ENCODE measurements at places on chromosomes 4 and X.

GRCh38 chr4:38568768-38569167, 95.2 kb upstream of the KLF3 start:
- no peak for DNase-seq

DNA sequence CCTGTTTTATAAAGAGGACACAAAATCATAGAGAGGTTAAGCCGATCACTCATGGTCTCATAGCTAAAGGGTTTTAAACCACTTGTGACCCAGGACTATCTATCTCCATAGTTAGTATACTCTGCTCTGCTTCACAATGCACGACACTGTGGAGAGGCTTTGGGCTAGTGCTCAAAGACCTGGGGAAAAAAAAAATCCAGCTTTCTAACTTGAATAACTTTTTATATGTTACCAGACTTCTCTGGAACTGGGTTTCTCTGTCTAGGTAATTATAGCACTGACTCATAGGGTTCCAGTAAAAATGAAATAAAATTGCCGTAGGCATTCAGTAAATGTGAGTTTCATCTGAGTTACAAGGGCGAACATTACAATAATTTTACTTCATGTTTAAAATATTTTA, 273.7 kb upstream of the TECRL start:
- DNase-seq, result no peak

- no peak for DNase-seq
Measured at GRCh38 chr4:144787365-144788258, 141.7 kb downstream of the HHIP start.

GRCh38 chr4:24262616-24263015, 321.7 kb downstream of the DHX15 start:
- no peak for DNase-seq

GRCh38 chrX:24259544-24260240, 54.2 kb downstream of the SUPT20HL2 start:
- no peak for DNase-seq

- no peak for DNase-seq
Measured at GRCh38 chr4:176726803-176727202, 65.9 kb downstream of the VEGFC start.

DNA sequence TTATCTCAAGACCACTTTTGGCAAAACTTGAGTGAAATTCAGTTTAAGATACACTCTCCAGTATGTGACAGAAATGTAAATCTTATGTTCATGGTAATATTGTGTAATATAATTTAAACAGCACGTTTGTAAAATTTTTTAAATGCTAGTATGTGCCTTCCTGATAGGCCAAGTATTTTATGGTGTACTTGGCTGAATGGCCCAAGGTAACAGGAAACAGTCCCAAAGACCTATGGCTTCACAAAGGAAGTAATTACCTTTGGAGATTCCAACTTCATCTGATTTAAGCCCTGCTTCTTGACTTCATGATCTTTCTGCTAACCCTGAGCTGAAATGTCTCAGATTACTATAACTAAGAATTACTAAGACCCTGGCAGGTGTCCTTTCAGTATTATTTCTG, 20.3 kb downstream of the TEC start:
- DNase-seq, result no peak

GRCh38 chr4:184784628-184785257, 41.0 kb downstream of the ACSL1 start:
- DNase-seq, result no peak

DNA sequence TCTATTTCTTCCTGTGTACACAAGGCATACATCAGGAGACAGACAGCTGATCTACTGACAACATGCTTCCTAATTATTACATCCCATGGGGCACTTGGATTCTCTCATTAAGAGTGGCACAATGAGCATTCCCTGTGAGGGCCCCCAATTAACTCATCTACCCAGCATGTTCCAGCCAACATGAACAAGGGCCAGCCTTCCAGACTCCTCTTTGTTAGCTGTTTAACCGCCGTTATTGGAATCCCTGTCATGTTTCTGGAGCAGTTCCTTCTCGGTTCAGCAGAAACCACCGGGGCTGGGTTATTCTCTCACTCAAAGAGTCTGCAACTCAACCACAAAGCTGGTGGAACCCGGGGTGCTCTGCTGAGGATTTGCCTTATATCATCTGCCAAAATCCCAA, 9.9 kb upstream of the GPM6B start:
- no peak for DNase-seq

DNA sequence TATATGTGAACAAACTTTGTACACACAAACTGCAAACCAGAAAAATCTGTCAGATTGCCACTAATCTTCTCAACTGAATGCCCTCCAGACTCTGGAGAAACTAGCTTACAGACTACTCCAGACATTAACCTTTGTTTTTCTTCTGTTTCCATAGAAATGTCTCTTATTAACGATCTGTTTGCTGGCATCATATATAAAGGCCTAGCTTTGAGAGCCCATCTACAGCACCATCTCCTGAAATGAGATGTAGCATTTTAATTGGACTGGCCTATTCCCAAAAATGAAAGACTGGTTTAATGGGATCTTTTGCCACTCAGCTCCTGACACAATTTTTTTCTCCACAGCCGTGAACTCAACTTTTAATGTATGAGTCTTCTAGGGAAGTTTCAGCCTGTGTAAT, 266.0 kb upstream of the IL1RAPL1 start:
- DNase-seq, result no peak

DNA sequence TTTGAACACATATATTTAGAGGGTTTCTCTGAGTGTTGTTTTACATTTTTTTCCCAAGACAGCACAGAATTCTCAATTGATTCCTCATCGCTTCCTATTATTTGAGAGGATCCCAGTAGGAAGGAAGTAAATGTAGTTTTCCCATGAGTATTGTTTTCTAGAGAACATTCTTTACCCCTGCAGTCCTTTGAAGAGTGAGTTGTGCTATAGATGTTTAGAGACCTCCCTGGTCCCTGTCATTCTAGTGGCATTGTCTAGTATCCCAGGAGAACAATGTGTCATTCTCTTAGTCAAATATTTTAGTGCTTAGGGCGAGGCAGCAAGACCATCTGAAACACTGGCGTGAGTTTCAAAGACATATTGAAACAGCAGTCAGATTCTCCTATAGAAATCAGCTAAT, 32.5 kb downstream of the SORBS2 start:
- no peak for DNase-seq

DNA sequence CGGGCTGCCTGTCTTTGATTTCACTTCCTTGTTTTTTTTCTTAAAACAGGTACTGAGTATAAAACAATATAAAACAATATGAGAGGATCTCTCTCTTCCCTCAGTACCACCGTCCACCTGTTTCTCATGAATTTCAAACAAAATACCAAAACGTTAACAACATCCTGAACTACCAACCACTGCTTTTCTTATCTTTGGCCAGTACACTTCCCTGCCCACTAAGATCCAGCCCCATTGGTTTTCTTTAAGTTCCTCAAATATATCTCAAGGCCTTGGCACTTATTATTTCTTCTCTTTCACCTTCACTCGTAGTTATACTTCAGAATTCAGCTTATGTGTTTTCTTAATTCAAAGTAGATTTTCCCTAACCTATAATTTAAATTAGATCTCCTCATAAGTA, 370.2 kb upstream of the GRIA3 start:
- no peak for DNase-seq

GRCh38 chr4:154626793-154627484, 14.5 kb upstream of the FGG start:
- DNase-seq, result peak; percentile 2

GRCh38 chr4:110484029-110484428, 8.1 kb downstream of the ENPEP start:
- no peak for DNase-seq

GRCh38 chrX:97844943-97845342, 961.2 kb downstream of the RPA4 start:
- DNase-seq, result no peak

- DNase-seq, result no peak
Measured at GRCh38 chrX:16511796-16512776, 137.9 kb upstream of the S100G start.

DNA sequence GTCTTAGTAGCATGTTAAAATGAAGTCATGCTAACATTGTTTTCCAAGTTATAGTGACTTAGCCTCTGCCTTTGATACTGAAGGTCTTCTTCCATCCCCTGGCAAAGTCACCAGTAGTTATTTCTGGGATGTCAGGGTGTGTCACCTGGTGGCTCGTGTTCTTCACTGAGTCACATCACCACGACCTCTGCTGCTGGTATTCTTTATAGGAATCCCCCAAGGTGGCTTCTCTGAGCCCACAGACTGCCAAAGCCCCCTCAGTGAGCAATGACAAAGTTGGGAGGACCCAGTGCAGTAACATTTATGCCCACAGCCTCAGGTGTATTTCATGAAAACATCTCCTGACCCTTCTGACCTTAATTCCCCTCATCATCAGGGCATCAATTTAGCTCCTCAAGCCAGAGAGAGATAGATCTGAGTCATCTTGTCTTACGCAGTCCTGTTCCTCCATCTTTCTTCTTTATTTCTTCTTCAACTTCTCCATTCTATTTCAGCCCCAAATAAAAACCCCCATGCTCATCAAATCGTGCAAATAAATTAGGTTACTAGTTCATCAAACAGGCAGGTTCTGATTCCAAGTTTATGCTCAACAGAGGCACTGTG, 29.3 kb upstream of the GPRIN3 start:
- no peak for DNase-seq

- DNase-seq, result no peak
Measured at GRCh38 chr4:78567500-78568060, 16.0 kb downstream of the ANXA3 start.

GRCh38 chrX:67347145-67347544, 196.7 kb upstream of the AR start:
- no peak for DNase-seq

- DNase-seq, result no peak
Measured at GRCh38 chr4:113637363-113637762, 124.2 kb downstream of the CAMK2D start.

GRCh38 chr4:127783026-127783769, 1.1 kb downstream of the HSPA4L start:
- no peak for DNase-seq

Measured in CD8-positive, alpha-beta memory T cell (primary cell).